ENCODE measurements at places on chromosomes 1 and 21.

GRCh38 chr1:3690282-3691065, 38.2 kb downstream of the TP73 start:
- no peak for DNase-seq

- no peak for DNase-seq
These were observed 122.4 kb downstream of the LIPI start for GRCh38 chr21:14088391-14088790.

DNA sequence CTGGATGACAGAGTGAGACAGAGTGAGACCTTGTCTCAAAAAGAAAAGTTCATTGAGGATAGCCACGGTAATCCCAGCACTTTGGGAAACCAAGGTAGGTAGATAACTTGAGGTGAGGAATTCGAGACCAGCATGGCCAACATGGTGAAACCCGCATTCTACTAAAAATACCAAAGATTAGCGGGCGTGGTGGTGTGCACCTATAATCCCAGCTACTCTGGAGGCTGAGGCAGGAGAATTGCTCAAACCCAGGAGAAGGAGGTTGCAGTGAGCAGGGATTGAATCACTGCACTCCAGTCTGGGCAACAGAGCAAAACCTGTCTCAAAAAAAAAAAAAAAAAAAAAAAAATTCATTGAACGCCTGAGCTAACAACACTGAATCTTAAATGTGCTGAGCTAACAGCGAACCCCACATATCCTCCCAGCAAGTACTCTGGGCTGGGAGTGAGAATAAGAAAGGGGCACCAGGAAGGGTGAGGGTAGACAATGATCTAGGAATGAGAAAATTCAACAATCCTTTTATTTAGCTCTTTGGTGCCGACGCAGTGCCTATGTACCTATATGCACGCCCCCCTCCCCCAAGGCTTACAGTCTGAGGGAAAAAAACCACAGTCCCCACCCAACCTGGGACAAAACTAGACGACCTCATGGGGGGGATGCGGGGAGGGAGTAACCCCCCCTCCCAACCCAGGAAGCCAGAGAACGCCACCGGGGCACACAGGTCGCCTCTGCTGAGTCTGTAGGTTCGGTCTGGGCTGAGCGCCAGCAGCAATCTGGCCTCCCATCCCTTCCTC, 1.4 kb upstream of the CACNA1S start:
- no peak for DNase-seq

GRCh38 chr21:36713746-36714145, 14.8 kb downstream of the SIM2 start:
- DNase-seq: no peak

- no peak for DNase-seq
These were observed 135.8 kb downstream of the MAP3K21 start for GRCh38 chr1:233463333-233463732.

DNA sequence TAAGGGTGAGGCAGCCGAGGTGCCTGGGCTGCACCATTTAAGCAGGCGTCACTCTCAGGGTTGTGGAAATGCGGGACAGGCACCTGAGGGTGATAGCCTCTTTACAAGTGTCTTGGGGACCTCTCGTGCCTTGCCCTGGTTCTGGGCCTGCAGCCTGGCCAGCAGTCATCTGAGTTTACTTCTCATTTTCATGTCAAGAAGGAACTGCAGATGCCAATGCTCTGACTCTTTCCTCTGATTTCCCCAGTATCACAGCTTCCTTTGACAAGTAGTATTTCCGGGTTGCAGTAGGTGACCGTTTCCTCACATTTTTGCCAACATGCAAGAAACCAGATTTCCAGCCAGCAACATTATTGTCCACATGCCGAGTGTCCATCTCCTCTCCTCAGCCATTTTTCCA, 286.9 kb downstream of the DISC1 start:
- no peak for DNase-seq

- no peak for DNase-seq
These were observed 40.9 kb upstream of the BEND5 start for GRCh38 chr1:48817505-48818114.

DNA sequence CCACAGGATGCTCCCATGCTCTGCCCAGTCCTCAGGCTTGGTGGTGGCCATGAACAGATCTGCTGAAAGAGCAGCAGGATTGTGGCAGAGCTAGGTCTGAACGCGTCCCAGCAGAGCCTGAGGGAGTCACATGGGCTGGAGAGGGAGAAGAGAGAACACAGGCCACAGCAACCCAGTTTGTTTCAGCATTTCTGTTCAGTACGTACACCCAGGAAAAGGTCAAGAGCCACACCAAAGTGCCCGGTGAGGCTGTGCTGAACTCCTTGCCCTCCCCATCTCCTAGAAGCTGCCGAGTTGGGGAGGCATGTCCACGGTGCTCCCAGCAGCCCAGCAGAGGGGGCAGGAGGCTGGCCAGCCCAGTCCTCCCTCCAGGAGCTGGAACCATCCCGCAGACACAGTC, 5.5 kb downstream of the PKP1 start:
- DNase-seq: no peak

GRCh38 chr1:46830665-46831322, 31.9 kb downstream of the CYP4B1 start:
- DNase-seq: no peak

- no peak for DNase-seq
These were observed 64.5 kb downstream of the LRRC8C start for GRCh38 chr1:89697383-89697782.

- no peak for DNase-seq
These were observed 133.8 kb upstream of the KIAA1614 start for GRCh38 chr1:180778782-180779398.

GRCh38 chr1:211711315-211711705, 35.9 kb upstream of the NEK2 start:
- no peak for DNase-seq

GRCh38 chr1:183368213-183369108, 49.7 kb downstream of the NMNAT2 start:
- no peak for DNase-seq

- DNase-seq: no peak
These were observed 5.1 kb downstream of the NLRP3 start for GRCh38 chr1:247421074-247421473.

DNA sequence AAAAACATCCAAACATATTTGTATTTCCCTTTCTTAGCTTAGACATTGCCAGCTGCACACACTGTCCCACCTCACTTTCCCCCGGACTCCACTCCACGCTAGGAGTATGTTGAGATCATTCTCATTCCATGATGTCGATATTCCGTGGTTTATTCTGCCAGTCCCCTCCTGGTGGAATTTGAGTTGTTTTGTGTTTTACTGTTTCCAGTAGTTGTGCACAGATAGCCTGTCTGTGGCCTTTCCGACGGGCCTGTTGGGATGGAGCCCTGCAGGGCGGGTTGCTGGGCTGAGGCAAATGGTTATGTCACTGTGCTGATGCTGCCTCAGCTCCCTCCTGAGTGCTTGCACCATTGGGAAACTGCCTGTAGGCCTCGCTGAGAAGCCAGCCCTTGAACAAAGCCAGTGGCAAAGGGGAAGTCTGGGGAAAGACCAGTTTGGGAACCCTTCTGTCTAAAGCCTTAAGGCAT, 12.8 kb downstream of the TRAPPC10 start:
- no peak for DNase-seq

GRCh38 chr1:201880928-201881571, 7.6 kb upstream of the SHISA4 start:
- DNase-seq: no peak

- DNase-seq: no peak
These were observed 11.1 kb downstream of the G0S2 start for GRCh38 chr1:209686322-209686721.

- DNase-seq: no peak
These were observed at the start of the genes SHE and TDRD10 for GRCh38 chr1:154502066-154502743. SHE (minus strand) TSS chr1:154502412; CDS start chr1:154502026, 386 bp downstream. TDRD10 (plus strand) TSS chr1:154502219; CDS start chr1:154506904, 4,685 bp downstream.

GRCh38 chr1:196577386-196577785, 30.9 kb downstream of the KCNT2 start:
- no peak for DNase-seq

Measured in stimulated activated CD8-positive, alpha-beta memory T cell treated with anti-CD3 and anti-CD28 coated beads, Interleukin-7, amount 100 ng/mL, for 1 hour (primary cell).